Trophoblast cell (in vitro differentiated cells and primary cell): ENCODE measurements at places on chromosomes 4 and X.
A peak's percentile ranks its signal among the peaks of the same experiment; 100 is the strongest.

DNA sequence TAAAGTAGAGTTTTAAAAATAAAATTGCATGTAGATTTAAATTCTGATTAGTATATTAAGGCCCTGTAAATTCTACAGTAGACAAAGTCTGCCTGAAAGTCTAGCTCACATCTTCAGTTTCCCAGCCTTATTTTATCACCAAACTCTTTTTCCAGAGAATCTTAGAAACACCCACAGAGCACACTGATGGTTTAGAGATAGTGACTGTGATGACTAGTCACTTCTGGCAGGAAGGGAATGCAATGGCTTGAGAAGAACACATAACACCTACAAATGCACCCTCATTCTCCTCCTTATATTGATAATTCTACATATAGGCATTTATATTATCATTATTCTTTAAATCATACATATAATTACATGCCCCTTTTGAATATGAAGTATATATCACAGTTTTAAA is 232.9 kb downstream of the ARAP2 start:
- peak; percentile 11 for DNase-seq

DNA sequence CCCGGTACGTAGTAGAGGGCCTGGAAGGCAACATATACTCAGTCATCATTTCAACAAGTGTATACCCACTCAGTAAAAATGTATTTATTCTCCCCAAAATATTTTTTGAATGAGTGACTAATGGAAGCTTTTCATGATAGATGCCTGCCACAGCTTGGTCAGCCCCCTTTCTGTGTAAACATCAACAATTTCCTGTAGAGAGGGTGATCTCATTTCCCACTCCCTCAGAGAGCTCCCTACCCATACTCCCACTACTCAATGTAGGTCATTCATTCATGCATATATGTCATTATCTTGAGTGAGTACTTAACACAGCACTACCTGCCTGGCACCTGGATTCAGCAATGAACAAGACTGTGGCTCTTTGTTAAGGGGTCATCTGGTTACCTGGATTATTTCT is 81.9 kb downstream of the STK32B start:
- no peak for DNase-seq

- no peak for DNase-seq
Observed at GRCh38 chrX:43976205-43976604, 3.0 kb upstream of the NDP start.

GRCh38 chrX:74492720-74493201 is 71.5 kb downstream of the SLC16A2 start:
- no peak for DNase-seq

GRCh38 chr4:3518941-3519340 is 13.3 kb downstream of the LRPAP1 start:
- no peak for DNase-seq

- no peak for DNase-seq
Observed at GRCh38 chr4:37882665-37883296, 8.1 kb upstream of the TBC1D1 start.
